Activated T-cell treated with anti-CD3 and anti-CD28 coated beads for 4 hours (primary cell): ENCODE measurements at places on chromosomes 4 and X.

- no peak for DNase-seq
Observed at GRCh38 chr4:147550626-147551246, 66.5 kb upstream of the TMEM184C start.

- DNase-seq, result no peak
Observed at GRCh38 chr4:168051526-168051925, 40.8 kb upstream of the ANXA10 start.

GRCh38 chrX:39909996-39910395, 187.8 kb downstream of the BCOR start:
- no peak for DNase-seq

DNA sequence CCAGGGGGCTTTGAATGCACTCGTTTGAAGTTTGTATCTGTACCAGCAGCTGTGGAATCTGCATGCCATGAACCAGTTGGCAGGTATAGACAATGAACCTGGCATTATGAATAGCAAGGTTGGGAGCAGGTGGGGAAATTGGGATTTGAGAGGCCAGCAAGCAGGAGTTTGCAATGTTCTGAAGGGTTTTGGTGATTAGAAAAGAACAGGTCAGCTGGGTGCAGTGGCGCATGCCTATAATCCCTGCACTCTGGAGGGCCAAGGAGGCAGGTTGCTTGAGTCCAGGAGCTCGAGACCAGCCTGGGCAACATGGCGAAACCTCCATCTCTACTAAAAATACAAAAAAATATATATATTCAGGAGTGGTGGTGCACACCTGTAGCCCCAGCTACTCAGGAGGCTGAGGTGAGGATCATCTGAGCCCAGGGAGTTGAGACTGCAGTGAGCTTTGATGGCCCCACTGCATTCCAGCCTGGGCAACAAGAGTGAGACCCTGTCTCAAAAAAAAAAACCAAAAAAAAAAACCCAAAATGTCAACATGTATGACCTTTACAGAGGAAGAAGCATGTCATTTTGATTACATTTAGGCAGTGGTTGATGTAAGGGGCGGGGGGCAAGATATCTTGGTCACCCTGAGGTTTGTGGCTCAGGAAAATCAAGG, 63.9 kb downstream of the TSC22D3 start:
- DNase-seq, result no peak

GRCh38 chr4:93029769-93030168, 726.0 kb downstream of the GRID2 start:
- DNase-seq, result no peak

DNA sequence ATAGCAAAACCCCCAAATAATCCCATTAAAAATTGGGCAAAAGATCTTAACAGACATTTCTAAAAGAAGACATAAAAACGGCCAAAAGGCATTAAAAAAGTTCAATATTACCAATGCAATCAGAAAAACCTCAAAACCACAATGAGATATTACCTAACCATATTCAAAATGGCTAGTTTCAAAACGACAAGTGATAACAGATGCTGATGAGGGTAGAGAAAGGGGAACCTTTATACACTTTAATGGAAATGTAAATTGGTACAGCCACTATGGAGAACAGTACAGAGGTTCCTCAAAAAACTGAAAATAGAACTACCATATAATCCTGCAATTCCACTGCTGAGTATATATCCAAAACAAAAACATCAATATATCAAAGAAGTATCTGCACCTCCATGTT, 6.2 kb downstream of the AADAT start:
- no peak for DNase-seq

- no peak for DNase-seq
Observed at GRCh38 chr4:128358913-128359279, 71.3 kb upstream of the PGRMC2 start.

GRCh38 chrX:69153060-69153730, 12.1 kb downstream of the PJA1 start:
- no peak for DNase-seq

DNA sequence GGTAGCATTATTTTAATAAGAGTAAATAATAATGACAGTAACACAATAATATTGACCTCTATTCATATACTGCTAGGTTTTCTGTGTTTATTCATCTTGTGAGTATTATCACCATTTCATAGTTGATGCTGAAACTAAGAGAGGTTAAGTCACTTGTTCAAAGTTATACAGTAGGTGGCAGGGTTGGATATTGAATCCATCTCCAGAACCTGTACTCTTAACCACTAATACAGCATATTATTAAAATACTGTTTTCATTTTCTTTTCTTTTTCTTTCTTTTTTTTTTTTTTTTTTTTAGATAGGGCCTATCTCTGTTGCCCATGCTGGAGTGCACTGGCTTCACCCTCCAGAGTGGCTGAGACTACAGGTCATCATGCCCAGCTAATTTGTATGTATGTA, 7.1 kb upstream of the ELF2 start:
- no peak for DNase-seq

DNA sequence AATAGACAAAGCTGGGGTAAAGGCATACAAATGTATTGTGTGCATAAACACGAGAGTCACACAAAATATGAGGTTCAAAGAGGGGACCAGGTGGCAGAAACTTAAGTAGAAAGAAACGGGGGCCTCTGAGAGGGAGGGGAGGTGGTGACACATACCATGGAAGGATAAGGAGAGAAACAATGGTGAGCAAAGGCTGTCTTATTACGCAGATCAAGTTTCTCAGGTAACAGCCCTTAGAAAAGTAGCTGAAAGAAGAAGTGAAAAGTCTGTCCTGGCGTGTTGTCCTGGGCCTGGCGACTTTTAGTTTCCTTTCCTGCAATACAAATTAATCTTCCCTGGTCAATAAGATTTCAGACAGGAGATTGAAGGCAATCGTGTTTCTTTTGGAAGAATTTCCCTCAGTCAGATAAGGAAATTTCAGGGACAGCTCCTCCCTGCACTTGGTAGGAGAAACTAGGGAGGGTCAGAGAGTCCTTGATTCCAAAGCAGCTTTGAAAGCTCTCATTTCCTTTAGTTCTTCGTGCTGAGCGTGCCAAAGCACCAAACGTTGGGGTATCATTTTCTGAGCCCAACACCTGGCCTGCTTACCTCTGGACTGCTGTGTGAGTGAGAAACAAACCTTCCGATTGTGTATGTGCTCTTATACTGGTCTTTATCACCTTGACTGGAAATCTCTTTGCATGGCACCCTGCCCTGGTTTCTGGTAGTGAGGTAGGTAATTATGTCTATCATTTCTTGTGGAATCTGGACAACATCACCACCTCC, 676.7 kb upstream of the LCORL start:
- no peak for DNase-seq

GRCh38 chr4:114312338-114312737, 286.3 kb upstream of the UGT8 start:
- no peak for DNase-seq

- DNase-seq, result no peak
Observed at GRCh38 chr4:99165978-99166377, 21.9 kb upstream of the ADH4 start.

DNA sequence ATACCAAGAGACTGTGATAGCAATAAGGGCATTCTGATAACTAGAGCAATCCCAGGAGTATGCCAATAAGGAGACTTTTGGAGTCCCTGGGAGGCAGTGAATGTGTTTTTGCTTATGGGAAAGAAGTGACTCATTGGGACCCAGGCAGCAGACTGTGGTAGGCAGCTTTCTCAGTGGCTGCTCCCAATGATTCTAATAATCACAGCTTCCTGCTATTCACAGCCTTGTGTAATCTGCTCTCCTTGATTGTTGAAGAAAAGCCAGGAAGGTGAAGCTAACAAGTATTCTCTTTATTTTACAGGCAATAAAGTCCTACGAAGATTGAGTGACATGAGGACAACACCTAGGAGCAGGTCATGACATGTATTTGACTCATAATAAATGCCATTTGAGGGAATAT, 70.3 kb upstream of the DDX60 start:
- no peak for DNase-seq

GRCh38 chr4:121693450-121693849, 3.3 kb downstream of the ANXA5 start:
- no peak for DNase-seq

DNA sequence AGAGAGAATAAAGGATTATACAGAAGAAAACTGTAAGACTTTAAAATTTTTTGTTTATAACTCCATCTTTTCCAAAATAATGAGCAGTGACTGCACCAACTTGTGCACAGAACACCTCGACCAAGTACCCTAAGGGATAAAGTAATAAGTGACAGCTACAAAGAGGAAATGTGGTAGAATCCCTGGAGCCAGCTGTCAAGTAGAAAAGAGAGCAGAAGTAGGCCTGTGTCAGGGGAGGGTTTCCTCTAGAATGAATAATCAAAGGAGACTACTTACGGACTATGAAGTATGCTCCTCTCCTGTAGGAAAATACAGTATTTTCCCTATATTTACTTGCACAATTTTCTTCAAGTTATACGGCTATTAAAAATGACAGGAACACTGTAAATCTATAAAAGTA, 1.2 kb downstream of the EIF1AX start:
- no peak for DNase-seq

- DNase-seq, result no peak
Observed at GRCh38 chr4:59412739-59413138, 1787.4 kb upstream of the ADGRL3 start.

GRCh38 chr4:79893456-79893855, 179.6 kb downstream of the ANTXR2 start:
- no peak for DNase-seq

GRCh38 chr4:2042947-2043395, 16.2 kb upstream of the NAT8L start:
- DNase-seq, result no peak

GRCh38 chrX:22520128-22520828, 247.6 kb downstream of the CBLL2 start:
- no peak for DNase-seq

DNA sequence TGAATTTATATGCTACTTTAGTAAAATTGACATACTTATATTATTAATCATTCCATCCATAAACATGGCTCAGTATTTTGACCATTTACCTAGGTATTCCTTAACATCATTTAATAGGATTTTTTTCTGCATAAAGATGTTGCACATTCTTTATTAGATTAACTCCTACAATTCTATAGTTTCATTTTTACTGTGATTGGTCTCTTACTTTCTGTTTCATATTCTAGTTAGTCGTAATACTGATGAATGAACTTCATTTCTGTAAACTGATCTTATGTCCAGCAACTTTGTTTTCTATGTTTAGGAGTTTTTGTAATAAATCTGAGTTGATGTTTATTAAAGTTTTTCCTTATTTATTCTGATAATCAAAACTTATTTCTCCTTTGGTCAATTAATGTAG, 278.2 kb upstream of the CXXC4 start:
- no peak for DNase-seq

GRCh38 chrX:10617999-10618351, 2.4 kb downstream of the MID1 start:
- DNase-seq, result no peak

- DNase-seq, result no peak
Observed at GRCh38 chrX:136431625-136432024, 56.1 kb upstream of the BRS3 start.

- no peak for DNase-seq
Observed at GRCh38 chr4:18454349-18454748, 432.8 kb upstream of the LCORL start.

DNA sequence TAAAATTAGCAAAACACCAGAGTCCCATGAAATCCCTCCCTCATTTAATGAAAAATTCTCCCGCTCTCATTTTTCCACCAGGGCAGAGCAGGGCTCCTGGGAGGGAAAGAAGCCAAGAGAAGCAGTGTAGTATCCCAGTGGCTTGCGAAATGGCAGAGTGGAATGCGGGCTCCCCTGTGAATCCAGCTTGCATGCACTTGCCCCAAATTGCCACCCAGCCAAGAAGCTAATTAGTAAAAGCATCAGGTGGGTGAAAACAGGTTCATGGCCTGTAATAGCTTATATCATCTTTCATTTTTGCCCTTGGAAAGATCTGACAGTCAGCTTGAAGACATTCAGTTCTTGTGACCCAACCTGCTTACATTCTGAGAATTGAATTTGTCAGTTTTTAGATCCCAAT, 10.1 kb downstream of the AMOT start:
- no peak for DNase-seq

DNA sequence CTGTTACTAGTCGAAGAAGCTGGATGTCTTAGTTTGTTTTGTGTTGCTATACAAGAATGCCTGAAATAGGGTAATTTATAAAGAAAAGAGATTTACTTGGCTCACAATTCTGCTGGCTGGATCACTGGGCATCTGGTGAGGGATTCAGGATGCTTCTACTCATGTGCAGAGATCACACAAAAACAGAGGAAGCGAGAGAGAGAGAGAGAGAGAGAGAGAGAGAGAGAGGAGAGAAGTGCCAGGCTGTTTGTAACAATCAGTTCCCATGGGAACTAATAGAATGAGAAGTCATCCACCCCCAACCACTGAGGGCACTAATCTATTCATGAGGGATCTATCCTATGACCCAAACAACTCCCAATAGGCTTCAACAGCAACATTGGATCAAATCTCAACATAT, 66.2 kb upstream of the FAM9A start:
- DNase-seq, result no peak

DNA sequence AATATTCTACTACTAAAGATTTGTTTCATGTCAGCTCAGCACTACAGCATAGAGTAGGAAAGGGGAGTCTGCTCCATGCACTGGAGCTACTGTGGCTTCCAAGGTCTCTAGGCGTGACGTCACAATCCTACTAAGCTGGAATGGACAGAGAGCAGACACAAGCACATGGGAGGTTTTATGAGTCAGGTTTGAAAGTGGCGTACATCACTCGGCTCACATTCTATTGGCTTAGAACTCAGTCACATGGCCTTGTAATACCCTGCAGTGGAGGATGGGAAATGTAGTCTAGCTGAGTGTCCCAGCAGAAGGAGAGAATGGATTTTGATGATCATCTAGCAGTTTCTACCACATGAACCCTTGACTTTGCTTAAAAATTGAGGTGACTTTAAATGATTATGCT, 624.8 kb upstream of the ATOH1 start:
- DNase-seq, result no peak

GRCh38 chr4:1300466-1301455, 11.1 kb downstream of the MAEA start:
- no peak for DNase-seq

GRCh38 chrX:69093960-69094871, 71.0 kb downstream of the PJA1 start:
- DNase-seq, result peak; percentile 0

GRCh38 chr4:2947926-2948325, 15.3 kb downstream of the NOP14 start:
- no peak for DNase-seq

GRCh38 chr4:113921089-113921794, 58.2 kb downstream of the ARSJ start:
- DNase-seq, result no peak

- DNase-seq, result no peak
Observed at GRCh38 chr4:5926598-5926997, 33.7 kb upstream of the CRMP1 start.

GRCh38 chr4:143035661-143036060, 149.1 kb upstream of the USP38 start:
- no peak for DNase-seq

DNA sequence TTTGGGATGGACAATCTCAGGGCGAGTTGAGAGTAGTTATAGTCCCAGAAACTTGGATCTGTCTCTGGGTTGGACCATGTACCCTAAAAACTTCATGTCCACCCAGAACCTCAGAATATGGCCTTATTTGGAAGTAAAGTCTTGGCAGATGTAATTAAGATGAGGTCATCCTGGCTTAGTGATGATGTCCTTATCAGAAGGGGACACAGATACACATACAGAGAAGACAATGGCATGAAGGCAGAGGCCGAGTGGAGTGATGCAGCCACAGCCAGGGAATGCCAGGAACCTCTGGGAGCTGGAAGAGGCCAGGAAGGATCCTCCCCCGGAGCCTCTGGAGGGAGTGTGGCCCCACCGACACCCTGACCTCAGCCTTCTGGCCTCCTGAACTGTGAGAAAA, 61.2 kb upstream of the STX18 start:
- no peak for DNase-seq
